Right lobe of liver (tissue), 6 donors: ENCODE measurements at places on chromosomes 2 and 18. TPM values are rescaled to one million over a fixed set of nuclear protein-coding genes. Genes with fewer than 3 reads are reported as not detected.
A peak's percentile ranks its signal among the peaks of the same experiment; 100 is the strongest.

Gene SSB
- total RNA-seq, result 28.6 TPM

DNA sequence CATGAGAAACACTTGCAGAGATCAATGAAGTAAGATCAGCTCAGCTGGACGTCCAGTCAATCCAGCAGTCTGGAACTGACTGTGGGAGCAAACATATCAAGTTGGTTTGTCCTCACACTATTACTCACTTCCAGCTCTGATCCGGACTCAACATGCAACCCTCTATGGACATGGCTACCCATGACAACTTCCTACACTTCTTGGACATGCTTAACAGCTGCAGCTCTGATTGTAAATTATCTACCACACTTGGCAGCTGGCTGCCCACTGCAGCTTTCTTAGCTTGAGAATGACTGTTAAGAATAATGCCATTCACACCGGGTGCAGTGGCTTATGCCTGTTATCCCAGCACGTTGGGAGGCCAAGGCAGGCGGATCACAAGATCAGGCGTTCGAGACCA, 429.8 kb downstream of the EPHA4 start:
- no peak overlapping the region for H3K4me3 ChIP-seq
- no peaks in the 10 kb centered on the region for H3K4me1 ChIP-seq
- H3K27ac ChIP-seq, result no peak overlapping the region
- H3K27me3 ChIP-seq, result no peaks in the 10 kb centered on the region
- H3K36me3 ChIP-seq, result no peaks in the 10 kb centered on the region
- no peak for DNase-seq

GRCh38 chr2:38438883-38439612, 62.0 kb upstream of the ATL2 start:
- H3K36me3 ChIP-seq, result no peaks in the 10 kb centered on the region
- H3K27me3 ChIP-seq, result no peaks in the 10 kb centered on the region
- no peak overlapping the region for H3K27ac ChIP-seq

DNA sequence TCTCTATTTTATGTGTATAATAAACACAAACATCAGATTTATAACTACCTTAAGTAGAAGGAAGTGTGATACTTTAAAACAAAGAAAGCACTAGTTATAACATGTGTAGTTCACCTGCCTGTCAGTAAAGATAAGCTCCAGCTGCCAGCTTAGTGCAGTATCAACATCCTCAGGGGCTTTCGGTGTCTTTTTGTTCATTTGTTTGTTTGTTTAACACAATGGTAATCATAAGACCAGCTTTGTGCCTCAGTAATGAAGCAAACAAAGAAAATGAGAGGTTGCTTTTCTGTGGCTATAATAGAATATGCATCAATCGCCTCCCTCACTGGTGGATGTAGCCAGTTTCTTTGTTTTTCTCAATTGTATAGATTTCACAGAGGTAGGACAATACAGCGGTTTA, 1499.0 kb upstream of the TMEFF2 start:
- H3K36me3 ChIP-seq, result no peaks in the 10 kb centered on the region
- no peak overlapping the region for H3K4me3 ChIP-seq
- H3K4me1 ChIP-seq, result no peaks in the 10 kb centered on the region
- H3K27ac ChIP-seq, result no peak overlapping the region

- no peak overlapping the region for H3K27ac ChIP-seq
- no peak overlapping the region for H3K4me3 ChIP-seq
- peak; percentile 32 for DNase-seq
- no peaks in the 10 kb centered on the region for H3K27me3 ChIP-seq
- no peaks in the 10 kb centered on the region for H3K36me3 ChIP-seq
- H3K4me1 ChIP-seq, result peaks cover 16% of the 10 kb centered on the region
Measured at GRCh38 chr2:55137024-55137958, 87.0 kb upstream of the RTN4 start.

- peaks cover 5% of the 10 kb centered on the region for H3K27me3 ChIP-seq
- H3K4me3 ChIP-seq, result no peak overlapping the region
- DNase-seq, result no peak
- H3K4me1 ChIP-seq, result no peaks in the 10 kb centered on the region
- H3K36me3 ChIP-seq, result no peaks in the 10 kb centered on the region
Measured at GRCh38 chr2:70905443-70906421, 30.0 kb upstream of the ATP6V1B1 start.

Gene CHRND
- total RNA-seq, result not detected

- no peaks in the 10 kb centered on the region for H3K27me3 ChIP-seq
- no peak for DNase-seq
- H3K4me1 ChIP-seq, result peaks cover 73% of the 10 kb centered on the region
- H3K36me3 ChIP-seq, result no peaks in the 10 kb centered on the region
- H3K27ac ChIP-seq, result peak overlapping the region; percentile 99
Measured at GRCh38 chr2:20198001-20198400, 26.9 kb downstream of the SDC1 start.

DNA sequence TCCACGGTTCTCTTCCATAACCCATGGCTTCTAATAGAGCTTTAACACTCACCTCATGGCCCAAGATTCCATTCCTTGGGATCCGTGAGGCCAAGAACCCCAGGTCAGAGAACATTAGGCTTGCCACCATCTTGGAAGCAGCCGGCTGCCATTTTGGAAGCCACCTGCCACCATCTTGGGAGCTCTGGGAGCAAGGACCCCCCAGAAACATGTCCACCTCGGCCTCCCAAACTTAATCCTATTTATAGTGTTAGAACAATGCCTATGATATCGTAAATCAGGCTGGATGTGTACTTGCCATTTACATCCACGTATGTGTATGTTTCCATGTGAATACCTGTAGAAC, 39.9 kb upstream of the HAAO start:
- no peak overlapping the region for H3K27ac ChIP-seq
- no peak overlapping the region for H3K4me3 ChIP-seq
- no peaks in the 10 kb centered on the region for H3K27me3 ChIP-seq
- no peaks in the 10 kb centered on the region for H3K4me1 ChIP-seq

Gene ALLC
- 0.31 TPM for total RNA-seq
